Forelimb muscle (tissue), 1 donor: ENCODE measurements at places on chromosomes 3 and 15.

DNA sequence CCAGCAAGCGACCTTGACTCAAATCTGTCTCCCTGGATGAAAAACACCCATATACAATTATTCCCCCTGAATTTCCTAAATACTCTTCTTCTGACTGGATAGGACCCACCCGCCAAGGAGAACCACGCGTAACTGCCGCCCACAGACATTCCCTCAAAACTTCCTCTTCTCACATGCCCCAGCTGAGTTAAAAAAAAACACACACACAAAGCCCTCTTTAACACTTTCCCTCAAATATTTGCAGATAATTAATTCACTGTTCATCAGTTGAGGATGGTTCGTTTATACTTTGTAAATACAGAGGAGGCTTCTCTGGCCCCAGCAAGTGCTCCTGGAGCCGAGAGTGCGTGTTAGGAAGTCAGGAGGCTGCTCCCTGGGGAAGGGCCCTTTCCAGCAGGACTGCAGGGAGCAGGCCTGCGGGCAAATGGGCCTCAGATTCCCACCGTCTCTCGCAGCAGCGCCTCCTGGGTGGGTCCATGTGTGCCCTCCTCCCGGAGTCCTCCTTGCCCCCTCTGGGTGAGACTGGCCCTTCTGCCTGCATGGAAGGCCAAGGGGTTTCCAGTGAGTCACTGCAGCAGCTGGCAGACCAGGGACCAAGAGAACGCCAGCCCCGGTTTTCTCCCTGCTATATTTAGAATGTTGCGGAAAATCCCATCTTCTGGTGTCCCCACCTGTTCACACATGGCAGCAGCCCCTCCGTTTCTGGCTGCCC, 46.8 kb downstream of the MGLL start:
- DNase-seq: no peak

DNA sequence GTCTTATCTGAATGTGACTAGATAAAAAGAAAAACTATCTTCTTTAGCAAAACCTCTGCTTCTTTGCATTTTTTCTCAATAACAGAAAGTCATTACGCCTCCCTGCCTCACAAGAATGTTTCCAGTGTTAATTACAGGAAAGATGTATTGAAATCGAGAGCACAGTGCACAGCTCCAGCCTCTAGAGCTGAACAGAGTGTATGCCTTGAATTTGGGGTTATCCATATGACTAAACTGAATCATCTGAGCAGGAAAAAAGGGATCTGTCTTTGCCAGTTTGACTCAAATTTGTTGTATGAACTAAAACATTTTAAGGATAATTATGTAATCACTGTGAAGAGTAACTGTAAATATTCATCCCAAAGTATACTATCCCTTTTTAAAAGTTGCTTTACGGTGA, 149.1 kb upstream of the CGNL1 start:
- no peak for DNase-seq

GRCh38 chr3:17965331-17965730, 222.9 kb upstream of the TBC1D5 start:
- no peak for DNase-seq

DNA sequence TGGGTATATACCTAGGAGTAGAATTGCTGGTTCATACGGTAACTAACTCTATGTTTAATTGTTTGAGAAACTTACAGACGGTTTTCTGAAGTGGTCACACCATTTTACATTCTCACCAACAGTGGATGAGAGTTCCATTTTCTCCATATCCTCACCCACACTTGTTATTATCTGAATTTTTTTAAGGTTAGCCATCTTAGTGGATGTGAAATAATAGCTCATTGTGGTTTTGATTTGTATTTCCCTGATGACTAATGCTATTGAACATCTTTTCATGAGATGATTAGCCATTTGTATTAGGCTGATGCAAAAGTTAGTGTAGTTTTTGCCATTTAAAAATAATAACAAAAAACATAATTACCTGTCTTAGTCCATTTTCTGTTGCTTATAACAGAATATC, 18.6 kb downstream of the CSTA start:
- no peak for DNase-seq

DNA sequence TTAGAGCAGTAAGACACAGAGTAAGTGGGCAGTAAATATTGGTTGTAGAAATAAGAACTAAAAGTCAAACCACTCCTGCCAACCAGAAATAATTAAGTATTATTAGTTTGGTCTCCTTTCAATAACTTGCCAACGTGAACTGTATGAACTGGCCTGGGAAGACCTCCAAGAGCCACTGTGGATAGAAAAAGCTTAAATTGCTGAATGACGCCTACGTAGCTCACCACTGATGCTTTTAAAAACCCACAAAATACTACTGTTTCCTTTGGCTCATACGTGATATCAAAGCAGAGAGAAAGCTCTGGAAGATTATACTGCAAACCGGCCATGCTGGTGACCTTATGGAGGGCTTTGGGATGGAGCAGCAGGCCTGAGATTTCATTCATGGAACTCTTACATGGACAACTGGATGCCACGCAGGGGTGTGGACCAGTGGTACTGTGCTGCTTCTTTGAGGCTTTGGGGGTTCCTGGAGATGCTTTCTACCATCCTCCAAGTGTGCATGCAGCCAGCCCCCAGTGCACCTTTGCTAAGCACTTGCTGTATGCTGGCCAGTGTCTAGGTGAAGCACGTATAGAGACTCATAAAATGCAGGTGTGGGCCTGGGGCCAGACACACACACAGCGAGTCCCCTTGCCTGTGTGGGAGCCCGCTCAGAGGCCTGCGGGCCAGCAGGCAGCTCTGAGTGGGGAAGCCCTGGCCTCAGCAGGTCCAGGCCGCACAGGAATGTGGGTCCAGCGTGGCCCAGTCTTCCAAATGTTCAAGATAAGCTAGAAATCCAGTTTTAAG, 66.8 kb downstream of the ABTB1 start:
- DNase-seq: no peak

DNA sequence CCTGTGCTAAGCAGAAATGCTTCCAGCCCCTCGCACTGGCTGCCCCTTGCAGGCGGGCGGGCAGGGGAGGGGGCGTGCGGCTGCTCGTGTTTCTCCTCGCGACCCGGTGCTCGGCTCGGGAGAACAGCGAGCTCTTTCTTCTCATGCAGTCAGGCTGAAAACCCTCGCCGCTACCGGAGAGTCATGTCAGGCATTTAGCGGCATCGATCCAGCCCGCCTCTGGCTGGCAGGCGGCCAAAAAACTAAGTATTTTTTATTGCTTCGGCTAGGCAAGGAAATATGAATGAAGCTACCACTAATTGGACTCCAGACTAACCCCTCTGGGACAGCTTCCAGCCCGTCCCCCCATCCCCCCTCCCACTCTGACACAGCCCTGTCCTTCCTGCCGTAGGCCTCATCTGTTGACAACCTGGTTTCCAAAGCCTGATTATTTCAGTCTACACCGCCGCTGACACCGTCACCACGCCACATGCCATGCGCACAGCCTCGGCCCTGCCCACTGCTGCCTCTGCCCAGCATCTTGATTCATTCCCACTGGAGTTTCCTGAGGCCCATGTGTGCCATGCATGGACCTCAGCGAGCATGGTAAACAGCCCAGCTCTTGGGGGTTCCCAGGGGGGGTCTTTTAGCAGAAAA, 35.3 kb downstream of the TLE3 start:
- peak; percentile 40 for DNase-seq

GRCh38 chr3:72041511-72041910, 256.6 kb upstream of the PROK2 start:
- DNase-seq: peak; percentile 16

- DNase-seq: peak; percentile 13
Observed at GRCh38 chr15:43440721-43441281, 52.2 kb downstream of the TP53BP1 start.

GRCh38 chr3:16150285-16150684, 24.2 kb upstream of the GALNT15 start:
- no peak for DNase-seq

- no peak for DNase-seq
Observed at GRCh38 chr3:50594253-50594785, 17.3 kb downstream of the CISH start.

GRCh38 chr15:83643201-83643600, 10.7 kb upstream of the ADAMTSL3 start:
- no peak for DNase-seq

- DNase-seq: no peak
Observed at GRCh38 chr15:79868554-79868953, 28.3 kb downstream of the MTHFS start.

DNA sequence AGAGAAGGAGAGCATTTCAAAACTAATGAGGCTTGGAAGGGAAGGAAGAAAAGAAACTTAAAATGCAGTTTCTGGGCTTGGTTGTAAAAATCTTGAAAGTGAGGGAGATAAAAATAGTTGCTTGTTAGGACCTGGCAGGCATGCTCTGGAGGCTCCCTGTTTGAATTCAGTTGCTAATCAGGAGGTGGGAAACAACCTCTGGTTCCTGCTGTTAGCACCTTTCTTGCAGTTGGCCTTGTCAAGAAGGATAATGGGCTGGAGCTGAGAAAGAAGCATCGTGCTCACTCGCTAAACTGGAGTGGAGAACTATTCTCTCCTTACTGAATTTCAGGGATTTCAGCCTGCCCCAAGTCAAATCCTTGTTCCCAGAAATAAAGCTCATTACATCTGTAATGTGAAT, 23.4 kb downstream of the SNAPC5 start:
- no peak for DNase-seq

DNA sequence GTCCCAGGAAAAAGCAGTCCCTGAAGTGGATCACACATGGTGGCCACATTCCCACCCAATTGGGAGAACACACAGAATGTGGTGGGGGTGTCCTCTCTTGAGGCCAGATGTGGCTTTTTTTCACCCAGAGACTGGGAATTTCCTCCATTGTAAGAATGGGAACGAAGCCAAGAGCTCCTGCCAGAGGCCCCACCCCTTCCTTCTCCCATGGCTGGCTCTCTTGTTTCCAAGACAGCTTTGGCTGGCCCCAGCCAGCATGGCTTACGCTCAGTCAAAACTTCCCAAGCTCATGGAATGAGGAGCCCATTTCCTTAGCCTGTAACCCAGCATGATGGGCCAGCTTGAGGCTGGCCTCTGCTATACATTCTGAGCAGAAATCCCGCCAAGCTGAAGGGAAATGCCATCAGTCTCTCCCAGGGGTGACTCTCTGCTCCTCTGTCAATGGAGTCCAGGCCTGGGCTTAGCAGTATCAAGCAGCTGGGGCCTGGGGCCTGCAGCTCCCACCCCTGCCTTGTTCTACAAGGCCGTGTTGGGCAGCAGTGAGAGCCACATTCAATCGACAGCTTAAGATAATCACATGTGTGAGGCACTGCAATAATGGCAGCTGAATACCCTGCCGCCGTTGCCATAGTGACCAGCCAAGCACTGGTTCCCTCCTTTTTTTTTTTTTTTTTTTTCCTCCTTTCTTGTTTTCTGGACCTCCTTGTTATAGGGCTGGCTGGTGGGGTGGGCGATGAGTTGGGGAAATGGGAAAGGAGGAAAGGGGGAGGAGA, 142.4 kb downstream of the EPHB1 start:
- no peak for DNase-seq

- no peak for DNase-seq
Observed at GRCh38 chr3:52385157-52385556, 59.7 kb downstream of the SEMA3G start.

DNA sequence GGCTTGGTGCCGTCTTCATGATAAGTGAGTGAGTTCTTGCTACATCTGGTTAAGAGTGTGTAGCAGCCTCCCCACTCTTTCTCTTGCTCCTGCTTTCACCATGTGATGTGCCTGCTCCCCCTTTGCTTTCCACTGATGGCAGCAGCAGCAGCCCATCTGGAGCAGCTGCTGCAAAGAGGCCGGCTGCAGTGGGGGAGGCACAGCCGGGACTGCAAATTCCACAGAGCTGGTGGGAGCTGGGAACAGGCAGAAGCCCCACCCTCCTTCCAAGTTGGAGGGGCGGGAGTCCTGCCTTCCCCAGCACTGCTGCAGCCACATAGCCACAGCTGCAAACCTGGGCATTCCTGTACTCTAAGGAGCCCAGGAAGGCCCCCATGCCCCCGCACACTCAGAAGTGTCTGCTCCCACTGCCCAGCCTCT, 62.8 kb upstream of the IMPG2 start:
- DNase-seq: no peak

- DNase-seq: no peak
Observed at GRCh38 chr3:20154928-20155327, 31.1 kb downstream of the SGO1 start.

- DNase-seq: no peak
Observed at GRCh38 chr3:124035463-124036121, 43.7 kb upstream of the ROPN1 start.

GRCh38 chr3:55631766-55632331, 144.7 kb upstream of the WNT5A start:
- no peak for DNase-seq

DNA sequence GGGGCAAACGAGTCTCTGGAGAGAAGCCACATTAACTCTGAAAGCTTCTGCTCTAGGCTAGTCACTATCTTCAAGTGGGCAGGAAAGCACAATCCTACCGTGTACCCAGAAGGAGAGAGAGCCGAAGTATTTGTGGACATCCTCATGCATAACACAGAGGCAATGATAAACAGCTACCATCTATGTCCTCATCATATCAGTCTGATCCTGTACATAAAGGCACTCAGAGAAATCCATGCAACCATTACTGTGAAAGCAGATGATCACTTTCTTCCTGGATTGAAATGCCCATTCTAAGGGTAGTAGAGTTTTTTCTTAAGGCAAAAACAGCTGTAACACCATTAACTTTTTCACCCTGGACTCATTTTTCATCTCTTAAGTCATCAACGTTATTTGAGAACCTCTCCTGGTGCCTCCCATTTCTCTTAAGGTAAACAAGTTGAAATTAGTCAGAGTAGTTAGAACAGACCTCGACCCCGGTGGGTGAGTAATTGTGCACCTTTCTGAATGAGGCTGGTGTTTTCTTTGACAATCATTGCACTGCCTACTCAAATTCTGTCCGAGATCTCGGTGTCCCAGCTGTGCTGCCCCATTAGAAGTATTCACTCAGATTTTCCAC, 327.4 kb downstream of the SHQ1 start:
- no peak for DNase-seq

DNA sequence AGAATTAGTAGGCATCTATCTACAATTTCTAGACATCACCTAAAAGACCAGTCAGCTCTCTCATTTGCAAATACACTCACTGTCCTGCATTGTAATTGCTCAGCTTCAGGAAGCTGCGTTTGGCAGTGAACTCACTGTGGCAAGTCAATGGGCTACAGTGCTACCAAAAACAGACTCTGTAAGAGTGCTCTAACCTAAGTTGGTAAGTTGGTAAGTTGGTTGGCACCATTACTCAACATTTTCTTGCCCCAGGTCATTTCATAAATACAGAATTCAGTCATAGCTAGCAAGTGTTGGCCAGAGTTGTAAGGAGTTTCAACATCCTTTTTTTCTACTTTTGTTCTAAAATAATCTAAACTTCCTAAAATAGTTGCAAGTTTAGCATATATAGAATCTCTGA, 466.3 kb downstream of the NAALADL2 start:
- no peak for DNase-seq

- DNase-seq: no peak
Observed at GRCh38 chr3:168398371-168399025, 302.8 kb upstream of the GOLIM4 start.
